NCI-H1092 (cell line): ENCODE measurements at places on chromosomes 13 and 19.

DNA sequence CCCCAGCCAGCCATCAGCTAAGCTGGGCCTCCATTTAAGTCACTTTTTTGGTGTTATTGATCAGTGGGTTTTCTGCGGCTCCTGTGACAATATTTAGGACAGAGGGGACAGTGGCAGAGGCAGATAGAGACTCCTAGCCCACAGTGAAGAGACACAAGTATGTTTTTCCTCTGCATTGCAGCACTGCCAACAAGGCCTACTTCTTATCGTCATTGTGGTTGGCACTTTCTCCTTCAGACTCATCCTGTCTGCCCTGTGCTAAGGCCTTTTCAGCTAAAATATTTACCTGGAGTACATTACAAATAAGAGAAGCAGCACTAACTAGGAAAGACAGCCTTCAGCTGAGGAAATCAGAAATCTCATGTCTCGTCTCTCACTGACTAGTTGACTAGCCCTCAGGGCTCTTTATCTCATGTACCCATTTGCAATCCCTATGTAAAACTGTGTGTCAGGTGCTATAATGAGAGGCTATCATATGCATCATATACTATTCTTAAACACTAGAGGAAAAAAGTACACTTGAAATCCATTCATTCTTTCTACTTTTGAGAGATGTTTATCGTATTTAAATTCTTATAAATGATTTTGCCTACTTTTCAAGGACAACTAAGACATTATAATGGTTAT, 62.2 kb downstream of the ZAR1L start:
- no peak for DNase-seq

GRCh38 chr19:56778351-56778750, 62.2 kb downstream of the PEG3 start:
- no peak for DNase-seq

GRCh38 chr13:45303026-45303425, 38.0 kb downstream of the TPT1 start:
- DNase-seq: no peak

DNA sequence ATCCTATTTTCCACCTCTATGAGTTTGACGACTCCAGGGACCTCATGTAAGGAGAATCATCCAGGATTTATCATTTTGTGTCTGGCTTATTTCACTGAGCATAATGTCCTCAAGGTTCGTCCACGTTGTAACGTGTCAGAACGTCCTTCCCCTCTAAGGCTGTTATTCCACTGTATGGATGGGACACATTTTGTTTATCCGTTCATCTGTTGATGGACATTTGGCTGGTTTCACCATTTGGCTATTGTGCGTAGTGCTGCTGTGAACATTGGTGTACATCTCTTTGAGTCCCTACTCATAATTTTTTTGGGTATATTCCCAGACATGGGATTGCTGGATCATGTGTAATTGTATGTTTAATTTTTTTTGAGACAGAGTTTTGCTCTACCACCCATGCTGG, 21.5 kb downstream of the CRTC1 start:
- no peak for DNase-seq

- no peak for DNase-seq
Observed at GRCh38 chr13:97397267-97397666, 36.7 kb upstream of the RAP2A start.

DNA sequence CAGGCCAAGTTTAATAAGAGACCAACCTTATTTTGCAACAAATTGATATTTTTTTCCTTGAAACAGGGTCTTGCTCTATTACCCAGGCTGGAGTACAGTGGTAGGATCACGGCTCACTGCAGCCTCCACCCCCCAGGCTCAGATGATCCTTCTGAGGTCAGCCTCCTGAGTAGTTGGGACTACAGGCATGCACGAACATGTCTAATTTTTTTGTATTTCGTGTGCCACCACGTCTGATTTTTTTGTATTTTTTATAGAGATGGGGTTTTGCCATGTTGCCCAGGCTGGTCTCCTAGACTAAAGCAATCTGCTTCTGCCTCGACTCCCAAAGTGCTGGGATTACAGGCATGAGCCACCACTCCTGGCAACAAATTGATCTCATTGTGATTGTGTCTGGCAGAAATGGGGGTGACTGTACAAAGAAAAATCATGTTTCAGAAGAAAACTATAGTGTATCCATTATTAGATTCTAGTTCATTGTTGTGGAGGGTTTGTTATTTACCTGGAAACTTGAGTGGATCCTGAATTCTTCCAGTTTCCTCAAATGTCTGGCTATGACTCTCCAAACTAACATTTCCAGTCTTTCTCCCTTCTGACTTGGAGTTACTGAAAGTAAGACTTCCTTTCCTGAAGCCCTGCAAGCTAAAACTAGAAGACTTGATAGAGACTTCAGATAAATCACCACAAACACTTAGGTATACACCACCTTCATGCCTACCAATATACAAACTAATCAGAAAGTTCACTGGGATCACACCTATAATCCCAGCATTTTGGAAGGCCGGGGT, 17.3 kb upstream of the AKT2 start:
- DNase-seq: no peak

DNA sequence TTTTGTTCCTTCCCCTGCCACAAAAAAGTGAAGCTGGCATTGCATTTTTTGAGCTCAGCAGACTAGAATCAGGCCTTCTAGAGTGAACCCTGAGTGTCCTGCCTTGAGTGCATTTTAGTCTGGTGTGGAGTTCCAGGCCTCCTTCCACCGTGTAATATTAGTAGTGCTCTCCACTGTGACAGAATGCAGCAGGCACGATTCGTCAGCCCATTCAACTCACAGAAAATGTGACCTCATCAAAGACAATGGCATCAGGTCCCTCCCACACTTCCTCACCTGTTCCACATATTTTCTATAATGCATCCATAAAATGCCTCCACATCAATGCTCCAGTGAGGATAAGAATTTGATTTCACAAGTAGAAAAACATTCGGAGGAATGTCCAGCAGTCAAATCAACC, 227.6 kb downstream of the FGF9 start:
- DNase-seq: no peak

GRCh38 chr19:10688545-10689280, 12.5 kb upstream of the QTRT1 start:
- DNase-seq: no peak

DNA sequence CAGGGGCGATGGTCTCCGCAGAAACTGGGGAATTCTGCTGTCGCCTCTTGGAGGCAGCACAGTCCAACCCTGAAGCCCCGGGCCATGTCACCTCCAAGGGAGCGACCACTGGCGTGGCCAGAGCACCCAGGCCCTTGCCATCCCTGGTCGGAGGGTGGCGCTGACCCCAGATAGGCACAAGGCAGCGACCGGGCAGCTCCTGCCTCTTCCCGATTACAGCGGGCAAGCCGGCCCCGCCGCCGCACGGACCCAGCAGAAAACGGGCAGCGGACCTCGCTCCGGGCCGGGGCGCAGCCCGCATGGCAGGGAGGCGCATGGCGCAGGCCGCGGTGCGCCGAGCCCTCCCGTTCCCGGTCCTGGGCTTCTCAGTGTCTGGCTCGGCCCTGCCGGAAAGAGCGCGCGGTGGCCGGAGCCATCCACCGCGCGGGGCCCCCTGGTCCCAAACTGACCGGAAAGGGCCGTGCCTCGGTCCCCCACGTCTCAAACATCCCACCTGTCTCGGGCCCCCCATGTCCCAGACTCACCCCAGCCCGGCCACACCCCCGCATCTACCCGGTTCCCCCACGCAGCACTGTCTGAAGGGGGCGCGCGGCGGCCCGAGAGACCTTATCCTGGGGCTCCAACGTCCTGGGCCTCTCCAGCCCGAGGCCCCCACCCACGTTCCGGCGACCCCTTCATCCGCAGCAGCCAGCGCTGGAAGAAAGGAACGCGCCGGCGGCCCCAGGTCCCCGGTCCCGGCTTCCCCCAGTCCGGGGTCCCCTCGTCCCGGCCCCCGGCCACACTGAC, 727 bp downstream of the CERS1 start:
- no peak for DNase-seq

DNA sequence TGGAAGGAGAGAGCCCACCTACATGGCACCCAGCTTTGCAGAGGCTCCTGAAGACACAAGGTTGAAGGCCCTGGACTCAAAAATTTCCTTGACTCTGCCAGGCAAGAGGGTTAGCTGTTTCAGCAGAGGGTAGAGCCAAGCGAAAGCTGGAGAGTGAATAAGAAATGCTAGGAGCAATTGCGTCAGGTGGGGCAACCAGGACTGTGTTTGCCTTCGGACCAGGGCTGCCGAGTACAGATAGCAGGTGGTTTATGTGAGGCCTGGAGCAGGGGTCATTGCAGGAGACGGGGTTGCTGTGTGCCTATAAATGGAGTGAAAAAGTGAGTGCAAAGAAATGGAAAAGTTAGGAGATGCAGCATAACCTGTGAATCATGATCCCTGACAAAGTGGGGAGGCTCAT, 59.1 kb downstream of the IRS2 start:
- DNase-seq: no peak

DNA sequence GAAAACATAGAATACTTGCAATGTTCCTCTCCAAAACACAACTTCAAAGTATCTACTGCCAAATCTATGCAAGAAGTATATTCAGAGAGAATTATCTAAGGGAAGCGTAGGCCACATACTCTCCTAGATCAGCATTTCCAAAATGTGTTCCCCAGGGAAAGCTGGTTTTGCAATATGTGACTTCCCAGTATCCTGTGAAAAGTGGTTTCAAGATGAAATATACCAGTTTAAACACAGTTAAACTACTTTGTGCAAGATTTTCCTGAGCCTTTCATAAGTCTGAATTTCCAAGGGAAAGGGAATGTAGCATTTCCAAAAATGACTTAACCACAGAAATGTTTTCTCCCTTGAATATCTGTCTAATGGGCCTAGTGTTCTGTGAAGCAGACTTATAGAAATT, 7.6 kb downstream of the STARD13 start:
- no peak for DNase-seq

GRCh38 chr13:20142023-20142926, 18.6 kb downstream of the GJA3 start:
- DNase-seq: no peak
